Mesenteric fat pad (tissue), 1 donor: ENCODE measurements at places on chromosomes 1 and 21. TPM values are rescaled to one million over a fixed set of nuclear protein-coding genes. Genes with fewer than 3 reads are reported as not detected.

Gene S100A1
- total RNA-seq, result 12.6 TPM

Gene C1orf185
- total RNA-seq, result not detected

Gene TMEM82
- not detected for total RNA-seq

Gene ARMH1
- total RNA-seq, result 1.9 TPM

Gene SLC45A3
- total RNA-seq, result 2.0 TPM

Gene RSPH1
- 0.22 TPM for total RNA-seq

Gene FGR
- 49.7 TPM for total RNA-seq

Gene AQP10
- not detected for total RNA-seq

Gene TRIM67
- 0.22 TPM for total RNA-seq

Gene HENMT1
- total RNA-seq, result 3.3 TPM

Gene FCGR3A
- total RNA-seq, result 117 TPM

Gene ZBTB8A
- total RNA-seq, result 6.8 TPM

Gene NADK
- 165 TPM for total RNA-seq

Gene PGBD2
- 2.9 TPM for total RNA-seq

Gene LIN28A
- total RNA-seq, result not detected

Gene NUP133
- 27.9 TPM for total RNA-seq

Gene CD244
- 0.39 TPM for total RNA-seq

Gene MARK1
- 19.2 TPM for total RNA-seq

Gene CD1D
- 5.1 TPM for total RNA-seq

Gene HSPA6
- total RNA-seq, result 6.8 TPM

Gene NECTIN4
- total RNA-seq, result not detected

Gene ANKRD65
- total RNA-seq, result 4.1 TPM

Gene LCE1D
- total RNA-seq, result not detected

Gene CCDC24
- 3.9 TPM for total RNA-seq

Gene SYNC
- 27.1 TPM for total RNA-seq

Gene SELENOF
- total RNA-seq, result 194 TPM

Gene ZSWIM5
- 0.42 TPM for total RNA-seq

Gene PROK1
- total RNA-seq, result 1.3 TPM

Gene EPRS1
- total RNA-seq, result 108 TPM

Gene PPFIA4
- total RNA-seq, result 0.55 TPM

Gene LINGO4
- not detected for total RNA-seq

Gene OR6N1
- not detected for total RNA-seq

Gene ARHGAP30
- total RNA-seq, result 26.0 TPM

Gene AK4
- 101 TPM for total RNA-seq

Gene F3
- total RNA-seq, result 418 TPM

Gene FBLIM1
- total RNA-seq, result 34.5 TPM

Gene RPRD2
- 21.7 TPM for total RNA-seq

Gene SDC3
- total RNA-seq, result 53.4 TPM

Gene LEMD1
- not detected for total RNA-seq

Gene PSRC1
- 0.90 TPM for total RNA-seq

Gene S100A7
- not detected for total RNA-seq

Gene DCDC2B
- not detected for total RNA-seq

Gene CNR2
- not detected for total RNA-seq

Gene CHI3L1
- total RNA-seq, result 346 TPM

Gene LEFTY2
- total RNA-seq, result 2.2 TPM

Gene INKA2
- 15.4 TPM for total RNA-seq

Gene GUCA2B
- not detected for total RNA-seq

Gene ZBTB17
- 29.9 TPM for total RNA-seq

Gene PRMT6
- total RNA-seq, result 6.5 TPM

Gene CD52
- 27.1 TPM for total RNA-seq

Gene CDCA8
- 0.35 TPM for total RNA-seq

Gene CR1
- 31.2 TPM for total RNA-seq

Gene IVL
- not detected for total RNA-seq

Gene CD5L
- total RNA-seq, result not detected
